Non-pigmented ciliary epithelial cell (primary cell): ENCODE measurements at places on chromosomes 6 and 20.

- no peak for DNase-seq
Observed at GRCh38 chr6:21099338-21100314, 493.9 kb upstream of the SOX4 start.

DNA sequence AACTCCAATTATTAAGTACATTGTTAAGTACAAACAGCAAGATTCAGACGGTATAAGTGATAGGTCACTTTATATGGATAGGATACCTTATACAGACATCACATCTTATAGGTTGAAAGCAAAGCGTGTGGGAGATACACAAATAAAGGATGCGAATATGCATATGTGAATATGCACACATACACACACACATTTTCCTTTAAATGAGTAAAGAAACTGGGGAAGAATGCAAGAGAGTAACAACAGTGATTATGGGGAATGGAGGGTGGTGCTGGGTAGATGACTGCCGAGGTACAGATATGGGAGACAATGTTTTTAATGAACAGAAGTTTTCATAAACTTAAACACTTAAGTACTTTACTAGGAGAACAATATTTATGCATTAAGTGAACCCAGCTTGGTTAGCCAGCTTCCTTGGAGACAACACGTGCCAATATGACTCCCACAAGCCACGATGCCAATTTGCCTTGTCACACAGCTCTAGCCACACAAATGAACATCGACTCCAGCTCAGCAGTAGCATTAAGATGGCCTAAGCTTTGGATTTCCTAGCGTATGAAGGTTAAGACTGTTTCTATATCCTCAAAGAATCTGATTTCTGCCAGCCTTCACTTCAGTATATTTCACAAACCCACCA lies 96.6 kb downstream of the EPB41L2 start:
- DNase-seq, result no peak

GRCh38 chr6:25137480-25137879 lies 141.7 kb upstream of the CARMIL1 start:
- DNase-seq, result no peak

DNA sequence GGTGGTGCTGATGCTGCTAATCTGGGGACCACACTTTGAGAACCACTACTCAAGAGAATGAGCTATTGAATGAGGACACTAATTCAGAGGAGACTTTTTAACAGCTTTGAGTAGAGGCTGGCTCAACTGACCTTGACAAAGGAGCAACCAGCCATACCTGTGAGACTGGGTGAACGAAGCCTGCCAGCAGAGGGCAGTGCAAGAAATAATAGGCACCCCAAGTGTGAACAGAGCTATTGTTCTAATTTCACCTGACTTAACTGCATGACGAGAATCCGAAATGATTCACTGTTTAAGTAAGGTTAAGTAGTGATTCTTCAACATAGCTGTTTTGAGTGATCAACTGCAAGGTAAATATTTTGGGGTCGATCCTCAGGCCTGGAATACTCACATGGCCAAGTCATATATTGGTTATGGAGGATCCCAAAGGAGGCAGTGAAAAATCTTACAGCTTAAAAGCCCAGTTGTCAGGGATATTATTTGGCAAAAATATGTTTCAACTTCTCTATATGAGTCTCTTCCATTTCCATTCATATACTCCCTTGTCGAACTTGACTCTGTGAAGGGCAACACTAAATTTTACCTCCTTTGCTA lies 550.5 kb upstream of the MARCKS start:
- no peak for DNase-seq

DNA sequence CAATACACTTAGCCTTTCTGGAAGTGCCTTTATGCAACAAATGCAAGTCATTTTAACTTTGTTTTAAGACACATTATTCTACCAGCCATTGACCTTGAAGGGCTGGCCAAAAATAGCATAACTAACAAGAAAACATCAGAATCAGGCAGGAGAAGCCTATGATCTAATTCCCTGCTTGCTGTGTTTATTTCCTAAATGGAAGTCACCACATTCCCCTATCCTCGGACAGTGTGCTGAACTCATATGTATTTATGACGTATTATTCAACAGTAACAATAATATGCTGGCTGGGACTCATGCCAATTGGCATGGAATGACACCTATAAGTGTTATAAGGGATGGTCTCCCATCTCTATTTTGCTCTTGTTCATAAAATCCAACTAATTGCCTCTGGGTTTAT lies 140.7 kb downstream of the MAP3K7 start:
- DNase-seq, result no peak

- no peak for DNase-seq
Observed at GRCh38 chr6:139473231-139473701, 98.8 kb upstream of the CITED2 start.

DNA sequence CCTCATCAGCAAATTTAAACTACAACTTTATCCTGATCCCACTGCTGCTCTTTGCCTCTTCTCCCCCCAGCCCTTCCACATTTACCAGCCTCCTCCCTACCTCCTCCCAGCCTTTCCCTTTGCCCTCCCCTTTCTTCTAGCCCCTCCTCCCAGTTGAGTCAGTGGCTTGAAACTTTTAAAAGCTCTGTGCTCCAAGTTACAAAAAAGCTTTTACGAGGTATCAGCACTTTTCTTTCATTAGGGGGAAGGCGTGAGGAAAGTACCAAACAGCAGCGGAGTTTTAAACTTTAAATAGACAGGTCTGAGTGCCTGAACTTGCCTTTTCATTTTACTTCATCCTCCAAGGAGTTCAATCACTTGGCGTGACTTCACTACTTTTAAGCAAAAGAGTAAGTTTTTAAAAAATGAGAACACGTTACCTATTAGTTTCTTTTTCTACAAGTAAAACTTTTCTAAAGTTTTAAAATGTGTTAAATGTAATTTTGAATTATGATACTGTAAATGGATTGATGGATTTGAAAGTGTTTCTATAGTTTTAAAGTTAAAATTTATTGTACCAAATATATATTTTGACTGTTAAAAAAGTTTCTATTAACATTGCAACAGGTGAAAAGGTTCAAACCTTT lies at the start of gene GJA1:
TSS of gene GJA1 (plus strand) at position 203 of the 626 bp plus-strand sequence. CDS start 11,202 bp downstream, outside the sequence.
- peak; percentile 62 for DNase-seq

DNA sequence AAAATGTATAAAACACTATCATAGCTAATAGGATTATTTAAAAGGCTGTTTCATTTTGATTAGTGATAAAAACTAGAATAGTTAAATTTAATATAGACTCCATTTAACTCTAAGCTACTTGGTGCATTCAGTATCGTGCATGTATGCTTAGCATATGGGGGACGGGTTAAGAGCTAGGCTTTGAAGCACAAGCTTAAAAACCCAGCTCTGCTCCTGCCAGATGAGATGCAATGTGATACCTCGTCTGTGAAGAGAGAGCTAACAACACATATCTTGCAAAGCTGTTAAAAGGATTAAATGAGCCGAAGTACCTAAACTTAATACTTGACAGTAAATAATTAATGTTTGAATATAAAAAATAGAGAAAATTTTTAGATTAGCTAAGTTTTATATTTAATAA lies 42.2 kb downstream of the DTNBP1 start:
- no peak for DNase-seq

GRCh38 chr6:133240511-133241085 lies 559 bp upstream of the EYA4 start:
- no peak for DNase-seq

DNA sequence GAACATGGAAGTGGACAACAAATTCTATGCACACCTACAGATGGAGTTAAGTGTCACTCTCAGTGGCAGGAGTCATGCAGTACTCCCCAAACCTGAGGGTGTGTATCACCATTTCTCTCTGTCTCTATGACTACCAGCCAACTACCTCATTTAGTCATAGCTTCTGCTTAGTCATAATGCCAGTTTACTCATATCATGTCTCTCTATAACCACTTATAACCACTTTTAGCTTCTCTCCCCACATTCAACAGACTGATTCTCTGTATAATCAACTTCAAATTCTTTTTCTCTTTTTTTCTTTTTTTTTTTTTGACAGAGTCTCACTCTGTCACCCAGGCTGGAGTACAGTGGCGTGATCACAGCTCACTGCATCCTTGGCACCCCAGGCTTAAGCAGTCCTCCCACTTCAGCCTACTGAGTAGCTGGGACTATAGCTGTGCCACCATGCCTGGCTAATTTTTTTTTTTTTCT lies 13.8 kb upstream of the GTF3C6 start:
- DNase-seq, result peak; percentile 67

- DNase-seq, result no peak
Observed at GRCh38 chr6:5012519-5012918, 8.7 kb upstream of the RPP40 start.

GRCh38 chr20:19903168-19903811 lies 113.9 kb upstream of the NAA20 start:
- no peak for DNase-seq

DNA sequence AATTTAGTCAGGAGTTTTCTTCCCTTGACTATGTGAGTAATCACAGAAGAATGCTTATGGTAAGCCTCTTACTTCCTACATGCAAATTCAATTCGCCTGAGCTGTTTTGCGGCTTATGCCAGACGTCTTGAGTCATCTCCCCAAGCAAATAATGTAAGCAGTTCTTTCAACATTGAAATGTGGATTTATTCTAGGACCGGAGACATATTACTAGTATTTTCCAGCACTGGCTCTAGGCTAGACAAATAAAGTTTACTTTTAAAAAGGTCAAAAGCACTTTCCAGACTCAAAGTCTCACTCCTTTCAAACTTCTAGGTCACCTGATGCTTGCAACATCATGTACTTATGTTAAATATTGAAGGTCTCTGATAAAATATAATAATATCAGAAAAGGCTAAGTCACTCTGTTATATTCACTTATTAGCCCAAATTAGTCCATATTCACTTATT lies 38.1 kb upstream of the NOX3 start:
- DNase-seq, result peak; percentile 100

- no peak for DNase-seq
Observed at GRCh38 chr6:137738931-137739504, 128.0 kb upstream of the TNFAIP3 start.

- no peak for DNase-seq
Observed at GRCh38 chr20:36499723-36500501, 41.4 kb upstream of the MYL9 start.

GRCh38 chr6:62669831-62670230 lies 383.8 kb upstream of the KHDRBS2 start:
- no peak for DNase-seq

DNA sequence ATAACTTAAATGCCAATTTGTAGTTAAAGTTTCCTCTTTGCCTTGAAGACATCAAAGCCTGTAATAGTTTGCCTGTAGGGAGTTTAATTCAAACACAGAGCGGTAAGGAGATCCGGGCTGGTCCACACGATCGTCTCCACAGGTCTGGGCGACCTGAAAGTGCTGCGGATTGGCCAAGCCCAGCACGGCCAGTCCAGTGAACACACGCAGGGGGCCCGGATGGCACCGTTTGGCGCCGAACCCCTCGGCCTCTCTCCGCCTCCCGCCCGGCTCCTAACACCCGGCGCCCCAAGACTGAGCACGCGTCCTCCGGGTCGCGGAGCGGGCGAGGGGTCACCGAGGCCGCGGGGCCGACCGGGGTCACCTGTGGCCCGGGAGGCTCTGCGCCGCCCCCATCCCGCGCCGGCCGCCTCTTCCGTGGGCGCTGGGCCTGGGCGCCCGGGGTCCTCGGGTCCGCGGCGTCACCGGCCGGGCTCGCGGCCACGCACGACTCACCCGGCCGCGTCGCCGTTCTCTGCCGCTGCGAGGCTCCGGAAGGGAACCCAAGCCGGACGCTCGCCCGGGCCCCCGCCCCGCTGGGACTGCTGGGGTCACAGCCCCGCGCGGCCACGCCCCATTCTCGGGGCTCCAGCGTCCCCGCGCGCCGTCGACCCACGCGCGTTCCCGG lies 481 bp downstream of the SERPINB6 start:
- no peak for DNase-seq

- DNase-seq, result no peak
Observed at GRCh38 chr6:71324194-71324785, 35.7 kb downstream of the OGFRL1 start.

GRCh38 chr6:135283926-135284325 lies 102.8 kb downstream of the MYB start:
- no peak for DNase-seq

DNA sequence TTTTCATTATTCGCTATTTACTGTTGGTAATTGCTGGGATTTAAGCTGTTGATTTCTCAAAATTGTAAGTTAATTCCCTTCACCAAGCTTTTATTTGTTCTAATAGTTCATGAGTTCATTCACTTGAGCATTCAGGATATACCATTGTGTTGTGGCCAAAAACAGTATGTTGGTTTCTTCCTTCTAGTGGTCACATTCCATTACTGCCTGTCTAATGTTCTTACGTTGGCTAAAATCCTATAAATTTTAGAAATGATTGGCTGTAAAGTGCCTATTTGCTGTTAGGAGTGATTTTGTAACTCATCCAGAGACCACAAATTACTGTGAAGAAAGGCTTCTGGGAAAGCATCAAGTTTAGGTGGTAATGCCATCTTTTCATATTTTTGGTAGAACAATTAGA lies 76.3 kb downstream of the FARS2 start:
- DNase-seq, result no peak

- no peak for DNase-seq
Observed at GRCh38 chr6:159461266-159461665, 231.8 kb downstream of the SOD2 start.

GRCh38 chr6:136158971-136159370 lies 91.1 kb downstream of the MTFR2 start:
- no peak for DNase-seq

GRCh38 chr6:159092631-159093030 lies 47.8 kb upstream of the TAGAP start:
- DNase-seq, result no peak

DNA sequence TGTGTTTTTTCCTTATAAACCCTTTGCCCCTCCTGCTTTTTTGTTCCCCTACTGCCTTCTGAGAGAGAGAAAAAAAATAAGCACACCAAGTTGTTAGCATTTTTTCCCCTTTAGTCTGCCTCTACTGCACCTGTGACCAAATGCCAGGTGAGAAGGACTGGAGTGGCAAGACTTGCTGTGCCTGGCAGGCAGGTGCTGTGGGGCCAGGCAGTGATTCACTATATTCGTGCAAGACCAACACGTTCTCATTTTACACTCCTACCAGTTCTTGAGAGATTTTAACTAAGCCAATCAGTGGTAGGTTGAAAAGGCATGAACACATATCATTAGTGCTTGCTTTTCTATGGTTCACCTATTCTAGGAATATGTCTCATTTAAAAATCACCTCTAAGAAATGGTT lies 109.7 kb downstream of the FIG4 start:
- no peak for DNase-seq

DNA sequence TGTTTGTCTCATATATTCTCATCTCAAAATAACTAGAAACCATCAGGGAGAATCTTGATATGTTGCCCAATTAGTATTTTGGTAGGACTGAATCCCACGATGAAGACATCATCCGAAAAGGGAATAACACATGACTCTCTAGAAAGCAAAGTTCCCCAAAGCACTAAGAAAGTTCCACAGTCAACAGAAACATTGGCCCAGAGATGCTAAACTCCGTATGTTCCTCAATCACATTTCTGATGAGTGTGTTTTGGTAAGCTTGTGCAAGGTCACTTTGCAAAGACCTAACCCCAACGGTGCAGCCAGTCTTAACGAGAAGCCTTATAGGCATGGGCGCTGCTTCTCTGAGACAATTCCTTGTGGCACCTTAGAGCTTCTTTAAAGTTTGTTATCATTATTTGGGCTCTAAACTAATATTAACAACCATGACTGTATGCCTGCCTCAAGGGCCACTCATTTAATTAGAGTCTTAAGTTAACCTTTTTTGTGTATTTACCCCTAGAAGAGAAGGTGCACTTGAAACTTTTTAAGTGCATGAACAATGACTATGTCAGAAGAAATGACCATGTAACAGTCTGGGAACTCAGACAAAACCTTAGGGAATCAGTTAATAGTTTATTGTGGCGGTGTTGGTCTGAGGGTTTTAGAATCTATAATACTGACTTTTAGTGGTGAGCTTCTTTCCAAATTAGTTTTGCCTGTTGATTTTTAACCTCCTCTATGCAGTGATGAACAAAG lies 202.0 kb upstream of the RAB32 start:
- no peak for DNase-seq

- no peak for DNase-seq
Observed at GRCh38 chr6:170108456-170108855, 182.4 kb downstream of the DLL1 start.
